Activated naive CD8-positive, alpha-beta T cell treated with anti-CD3 and anti-CD28 coated beads, Interleukin-2, amount 50 U/mL, for 16 hours (primary cell): ENCODE measurements at places on chromosomes 16 and 17.

DNA sequence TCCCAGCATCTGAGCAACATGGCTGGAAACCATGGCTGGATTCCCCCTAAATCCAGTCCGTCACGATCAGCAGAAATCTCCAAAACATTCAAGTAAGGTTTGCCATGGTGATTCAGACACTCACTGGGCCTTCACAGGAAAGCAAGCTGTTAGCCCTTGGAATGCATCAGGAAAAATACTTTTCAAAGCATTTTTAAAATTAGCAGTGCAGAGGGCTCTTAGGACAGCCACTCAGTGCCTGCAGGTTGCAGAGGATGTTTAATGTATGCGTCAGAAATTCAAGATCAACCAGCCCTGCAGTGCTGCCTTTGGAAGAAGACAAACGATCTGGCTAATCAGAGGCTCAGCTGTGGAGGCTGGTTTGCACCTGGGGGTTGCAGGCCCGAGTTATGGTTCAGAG is 50.3 kb downstream of the FOXL1 start:
- no peak for DNase-seq

- no peak for DNase-seq
Measured at GRCh38 chr17:43079641-43080302, 45.4 kb downstream of the BRCA1 start.

- DNase-seq: no peak
Measured at GRCh38 chr17:19290066-19290705, 53.0 kb downstream of the EPN2 start.

- DNase-seq: no peak
Measured at GRCh38 chr16:65446427-65446826, 324.6 kb upstream of the CDH11 start.

- DNase-seq: no peak
Measured at GRCh38 chr17:72053449-72053848, 67.4 kb upstream of the SOX9 start.
